ENCODE measurements at places on chromosomes 12 and 14.

DNA sequence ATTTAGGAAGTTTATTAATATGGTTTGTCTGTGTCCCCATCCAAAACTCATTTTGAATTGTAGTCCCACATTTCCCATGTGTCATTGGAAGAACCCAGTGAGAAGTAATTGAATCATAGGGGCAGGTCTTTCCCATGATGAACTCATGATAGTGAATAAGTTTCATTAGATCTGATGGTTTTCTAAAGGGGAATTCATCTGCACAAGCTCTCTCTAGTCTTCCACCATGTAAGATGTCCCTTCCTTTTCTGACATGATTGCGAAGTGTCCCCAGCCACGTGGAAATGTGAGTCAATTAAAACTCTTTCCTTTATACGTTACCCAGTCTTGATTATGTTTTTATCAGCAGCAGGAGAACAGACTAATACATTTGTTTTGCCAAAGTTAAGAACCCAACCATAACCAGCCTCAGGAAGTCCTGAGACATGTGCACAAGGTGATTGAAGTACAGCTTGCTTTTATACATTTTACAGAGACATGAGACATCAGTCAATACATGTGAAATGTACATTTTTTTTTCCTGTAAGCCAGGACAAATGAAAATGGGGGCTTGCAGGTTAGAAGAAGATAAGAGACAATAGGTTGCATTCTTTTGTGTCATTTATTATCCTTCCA is 1136.7 kb downstream of the TMEM121 start:
- no peak for DNase-seq

GRCh38 chr12:40742041-40742440 is 49.8 kb downstream of the CNTN1 start:
- DNase-seq = no peak

DNA sequence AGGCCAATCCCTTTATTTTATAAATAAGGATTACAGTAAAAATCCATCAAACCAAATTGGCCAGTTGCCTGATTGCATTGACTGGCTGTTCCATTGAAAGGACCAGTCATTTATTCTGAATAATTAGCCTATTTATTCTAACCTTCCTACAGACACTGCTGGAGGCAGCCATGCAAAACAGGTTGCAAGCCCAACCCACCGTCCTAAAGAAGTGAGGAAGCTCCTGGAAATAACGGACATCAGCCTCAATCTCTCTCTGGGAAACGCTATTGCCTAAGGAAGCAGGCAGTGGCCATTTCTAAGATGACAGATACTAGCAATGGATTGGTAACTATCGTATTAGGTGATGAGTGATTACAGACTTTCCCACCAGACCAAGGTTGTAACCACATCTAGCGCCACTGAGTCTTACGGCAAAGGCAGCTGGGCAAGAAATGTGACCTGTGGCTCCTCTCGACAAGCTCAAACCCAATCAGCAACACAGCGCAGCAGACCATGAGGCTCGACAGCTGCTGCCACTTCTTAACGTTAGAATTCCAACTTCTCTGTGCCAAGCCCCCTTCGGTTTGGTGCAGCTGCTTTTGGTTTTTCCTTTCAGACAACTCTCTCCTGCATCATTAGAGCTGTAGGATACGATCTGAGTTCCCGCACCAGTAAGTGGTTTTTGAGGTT is 134.2 kb downstream of the KCNK10 start:
- DNase-seq = no peak

- no peak for DNase-seq
Observed at GRCh38 chr12:99983456-99984258, 1.1 kb downstream of the ANKS1B start.

DNA sequence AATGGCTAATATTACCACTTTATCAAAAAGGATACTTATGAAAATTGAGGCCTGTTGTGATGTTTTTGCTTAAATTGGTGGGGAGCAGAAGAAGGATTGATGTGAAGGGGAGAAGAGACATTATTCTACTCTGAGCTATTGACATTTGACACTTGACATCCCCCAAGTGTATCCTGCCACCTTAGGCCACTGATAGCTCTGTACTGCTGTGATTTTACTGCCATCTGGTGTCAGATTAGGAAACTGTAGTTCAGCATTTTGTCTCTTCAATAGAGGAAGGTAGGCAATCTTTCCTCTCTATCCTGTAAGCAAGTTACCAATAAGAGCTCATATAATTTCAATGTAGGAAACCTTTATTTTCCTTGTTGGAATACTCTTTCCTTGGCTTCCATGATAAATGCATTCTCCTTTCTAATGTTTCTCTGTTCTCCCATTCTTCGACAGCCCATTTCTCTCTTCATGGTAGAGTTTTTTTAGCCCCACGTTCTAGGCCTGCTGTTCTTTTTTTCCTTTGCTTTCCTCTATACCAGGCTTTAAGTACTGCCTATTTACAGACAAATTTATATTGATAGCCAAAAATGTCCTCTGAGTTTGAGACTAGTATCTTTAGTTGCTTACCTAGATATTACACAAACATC is 46.3 kb downstream of the PPHLN1 start:
- no peak for DNase-seq
